ENCODE measurements at places on chromosomes 3 and 15. TPM values are rescaled to one million over a fixed set of nuclear protein-coding genes. Genes with fewer than 3 reads are reported as not detected.

FEZF2 gene
- not detected for total RNA-seq

DNA sequence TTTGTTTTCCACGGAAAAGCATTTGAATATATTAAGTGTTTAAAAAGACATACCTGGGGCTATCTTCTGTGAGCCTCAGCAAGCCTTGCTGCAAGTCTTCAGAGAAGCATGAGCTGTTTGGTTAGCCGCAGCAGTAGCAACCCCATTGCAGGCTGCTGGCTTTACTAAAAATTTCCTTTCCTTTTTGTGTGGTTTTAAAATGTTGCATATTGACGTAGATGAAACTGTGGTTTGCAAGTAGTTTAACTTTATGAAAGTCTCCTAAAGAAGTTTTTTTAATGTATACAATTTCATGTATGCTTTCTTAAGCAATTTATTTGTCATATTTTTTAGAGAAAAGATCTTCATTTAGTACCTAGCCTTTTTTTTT lies at the start of gene GPR171:
Gene GPR171, minus strand, starts transcription at position 166 of the 370 bp plus-strand sequence. CDS start 3,830 bp downstream, outside the sequence.
- no peak for DNase-seq

- DNase-seq: no peak
Measured at GRCh38 chr3:123038751-123039150, 11.2 kb upstream of the SEMA5B start.

- no peak for DNase-seq
Measured at GRCh38 chr15:87710406-87710805, 546.1 kb downstream of the NTRK3 start.
